Transverse colon (tissue), 4 donors: ENCODE measurements at places on chromosomes 3 and 15. TPM values are rescaled to one million over a fixed set of nuclear protein-coding genes. Genes with fewer than 3 reads are reported as not detected.

The C3orf70 gene
- 14.2 TPM for total RNA-seq

The CFAP161 gene
- total RNA-seq: not detected

The ACOX2 gene
- 125 TPM for total RNA-seq

The RAB7A gene
- 113 TPM for total RNA-seq

The PCYT1A gene
- total RNA-seq: 104 TPM

The RPL4 gene
- total RNA-seq: 1,210 TPM

The SAMMSON gene
- not detected for total RNA-seq

The CPNE4 gene
- total RNA-seq: not detected

The MST1 gene
- total RNA-seq: 12.2 TPM

The ARL8B gene
- 47.2 TPM for total RNA-seq

The GOLGA8T gene
- not detected for total RNA-seq

The GPR171 gene
- 3.8 TPM for total RNA-seq

The BFSP2 gene
- total RNA-seq: not detected

The FETUB gene
- total RNA-seq: not detected

The PHLDB2 gene
- 20.3 TPM for total RNA-seq

The CFAP91 gene
- total RNA-seq: 5.4 TPM

The SLC38A3 gene
- not detected for total RNA-seq

The PRR23C gene
- total RNA-seq: not detected

The GADL1 gene
- not detected for total RNA-seq

The APOD gene
- 50.2 TPM for total RNA-seq

The RPSA gene
- 801 TPM for total RNA-seq

The UTS2B gene
- total RNA-seq: not detected

The CCDC66 gene
- total RNA-seq: 48.1 TPM

The SNRK gene
- 30.4 TPM for total RNA-seq

The POC1A gene
- 0.80 TPM for total RNA-seq

The CCK gene
- total RNA-seq: 1.4 TPM

The RPP14 gene
- total RNA-seq: 9.2 TPM

The RPL22L1 gene
- total RNA-seq: 43.0 TPM

The CD200 gene
- not detected for total RNA-seq

The DUOX1 gene
- total RNA-seq: not detected

The IGF2BP2 gene
- 78.6 TPM for total RNA-seq

The PDCD10 gene
- total RNA-seq: 32.0 TPM

The PLOD2 gene
- 102 TPM for total RNA-seq

The TRPM7 gene
- total RNA-seq: 47.9 TPM

The NR1I2 gene
- total RNA-seq: 96.7 TPM

The GOLGA6L9 gene
- 2.6 TPM for total RNA-seq

The KBTBD13 gene
- total RNA-seq: not detected

The GCHFR gene
- total RNA-seq: 22.5 TPM

The RETNLB gene
- total RNA-seq: 3.3 TPM

The FES gene
- total RNA-seq: 7.0 TPM

The IMPDH2 gene
- 25.1 TPM for total RNA-seq

The CHST13 gene
- total RNA-seq: 6.4 TPM

The PLSCR2 gene
- not detected for total RNA-seq

The VPS33B gene
- 6.7 TPM for total RNA-seq

The CIDEC gene
- total RNA-seq: 49.7 TPM

The CLRN1 gene
- total RNA-seq: not detected

The C3orf38 gene
- total RNA-seq: 24.1 TPM

The CCR3 gene
- not detected for total RNA-seq

The ZNF609 gene
- 34.0 TPM for total RNA-seq
